Effector memory CD4-positive, alpha-beta T cell (primary cell): ENCODE measurements at places on chromosomes 2 and 18.

- no peak for DNase-seq
Observed at GRCh38 chr2:96832754-96833507, 10.9 kb downstream of the ANKRD23 start.

DNA sequence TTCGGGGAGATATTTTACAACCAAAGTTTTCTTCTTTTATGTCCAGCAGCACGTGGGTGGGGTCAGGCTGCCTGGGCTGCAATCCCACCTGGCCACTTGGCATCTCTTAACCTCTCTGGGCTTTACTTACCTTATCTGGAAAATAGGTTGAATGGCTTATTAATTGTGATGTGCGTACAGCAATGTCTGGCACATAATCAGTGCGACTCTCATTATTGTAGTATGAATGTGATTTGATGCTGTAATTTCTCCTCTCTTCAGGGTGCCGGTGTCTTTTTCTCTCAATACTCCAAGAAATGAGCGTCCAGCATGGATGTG, 2.0 kb upstream of the ZAP70 start:
- no peak for DNase-seq

DNA sequence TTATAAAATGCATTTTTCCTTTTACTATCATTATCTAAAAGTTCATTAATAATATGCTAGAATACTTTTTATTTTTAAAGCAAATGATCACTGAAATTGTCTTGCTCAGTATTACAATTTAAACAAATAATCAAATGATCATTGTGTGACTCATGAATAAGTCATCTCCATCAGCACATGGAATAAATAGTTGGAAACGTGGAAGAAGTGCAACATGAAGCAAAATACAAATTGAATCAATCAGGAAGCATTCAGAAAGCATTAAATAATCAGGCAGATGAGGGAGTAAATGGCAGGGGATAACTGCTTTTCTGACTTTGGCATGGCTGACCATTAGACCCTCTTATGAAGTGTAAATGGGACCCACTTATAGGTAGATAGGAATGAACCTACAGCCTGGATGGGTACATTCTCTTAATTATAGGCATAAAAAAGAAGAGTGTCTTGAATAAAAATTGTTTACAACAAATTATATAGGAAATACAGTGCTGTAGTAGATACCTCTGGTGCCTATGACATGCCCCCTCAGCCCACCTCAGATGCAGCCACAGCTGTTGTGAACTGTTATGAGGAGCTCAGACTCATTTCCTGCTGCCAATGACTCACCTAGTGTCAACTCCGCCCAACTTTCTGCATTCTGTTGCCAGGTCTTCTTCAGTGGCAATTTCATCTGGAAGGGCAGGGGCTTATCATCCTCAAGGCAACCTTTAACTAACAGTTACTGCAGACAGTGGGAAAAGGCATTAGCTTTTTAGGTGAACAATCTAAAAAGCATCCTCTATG, 936.0 kb downstream of the TRIB2 start:
- no peak for DNase-seq

DNA sequence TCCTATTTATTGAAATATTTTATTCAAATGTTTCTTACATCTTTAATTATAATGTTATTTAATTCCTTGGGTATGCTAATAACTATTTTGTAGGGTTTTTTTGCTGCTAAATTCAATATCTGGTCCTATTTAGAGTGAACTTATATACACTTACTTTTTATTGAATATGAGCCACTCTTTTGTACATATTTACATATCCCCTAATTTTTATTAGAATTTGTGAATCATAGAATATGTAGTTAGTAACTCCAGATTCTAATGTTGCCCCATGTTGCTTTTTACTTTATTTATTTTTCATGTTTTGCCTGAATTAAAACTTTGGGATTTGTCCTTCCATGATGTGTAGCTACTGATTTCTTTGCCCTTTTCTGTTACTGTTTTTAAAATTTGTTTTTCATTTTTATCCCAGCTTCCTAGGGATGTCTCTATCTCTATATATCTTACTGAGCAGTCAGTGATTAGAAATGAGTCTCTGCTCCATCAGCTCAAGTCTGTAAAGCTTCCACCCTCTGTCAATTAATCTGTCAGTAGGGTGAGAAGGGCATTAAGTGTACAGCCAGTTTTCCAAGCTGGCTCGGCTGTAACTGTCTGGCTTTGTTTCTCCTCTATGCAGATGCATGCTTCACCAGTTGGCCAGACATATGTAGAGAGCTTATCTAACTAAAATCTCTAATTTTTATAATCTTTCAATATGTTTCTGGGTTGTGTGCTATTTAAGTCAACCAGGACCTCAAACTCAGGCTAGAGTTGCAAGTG, 256.9 kb downstream of the CDH19 start:
- DNase-seq, result no peak

- DNase-seq, result no peak
Observed at GRCh38 chr2:150698016-150698661, 210.7 kb upstream of the RND3 start.

GRCh38 chr2:146246736-146247523, 1597.9 kb upstream of the ACVR2A start:
- no peak for DNase-seq

DNA sequence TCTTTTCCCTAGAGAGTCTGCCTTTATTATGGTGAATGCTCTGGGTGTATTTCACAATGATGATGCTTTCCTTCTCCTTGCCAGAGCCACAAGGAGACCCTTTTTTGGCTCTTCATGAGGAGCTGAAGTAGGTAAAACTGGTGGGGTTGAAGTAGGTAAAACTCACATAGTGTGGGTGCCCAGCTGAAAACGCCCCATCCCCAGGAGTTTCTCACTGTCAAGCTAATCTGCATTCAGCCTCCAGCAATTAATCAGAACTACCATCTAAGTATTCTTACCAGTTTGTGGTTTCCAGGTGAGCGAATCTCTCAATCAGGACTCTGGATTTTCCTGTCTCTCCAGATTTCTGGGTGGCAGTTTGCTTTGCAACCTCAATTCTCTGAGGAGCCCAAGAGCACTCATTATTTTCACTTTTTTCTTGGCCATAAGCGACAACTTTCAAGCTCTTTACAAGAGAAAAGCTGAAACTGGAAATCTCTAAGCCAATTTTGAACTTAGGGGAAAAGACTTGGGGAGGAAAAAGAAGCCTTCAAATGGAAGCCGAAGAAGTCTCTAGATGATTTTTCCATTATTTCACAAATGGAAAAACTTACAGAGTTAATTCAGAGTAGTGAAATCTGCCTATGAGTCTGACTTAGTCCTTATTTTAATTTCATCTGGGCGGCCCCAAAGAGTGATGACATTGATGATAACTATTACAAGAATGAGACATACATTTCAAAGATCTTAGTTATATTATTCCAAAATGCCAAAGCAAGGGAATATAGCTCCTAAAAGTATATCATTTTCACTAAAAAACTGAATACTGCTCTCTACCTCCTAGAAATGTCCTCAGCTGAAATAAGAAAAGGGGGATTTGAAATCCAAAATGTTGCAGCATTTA, 121.4 kb upstream of the MAP3K20 start:
- no peak for DNase-seq
